Stimulated activated CD4-positive, alpha-beta T cell treated with anti-CD3 and anti-CD28 coated beads, Interleukin-15, amount 100 ng/mL, for 24 hours (primary cell): ENCODE measurements at places on chromosomes 16 and 17.

GRCh38 chr17:27816946-27817345 is 16.6 kb upstream of the NOS2 start:
- DNase-seq = no peak

DNA sequence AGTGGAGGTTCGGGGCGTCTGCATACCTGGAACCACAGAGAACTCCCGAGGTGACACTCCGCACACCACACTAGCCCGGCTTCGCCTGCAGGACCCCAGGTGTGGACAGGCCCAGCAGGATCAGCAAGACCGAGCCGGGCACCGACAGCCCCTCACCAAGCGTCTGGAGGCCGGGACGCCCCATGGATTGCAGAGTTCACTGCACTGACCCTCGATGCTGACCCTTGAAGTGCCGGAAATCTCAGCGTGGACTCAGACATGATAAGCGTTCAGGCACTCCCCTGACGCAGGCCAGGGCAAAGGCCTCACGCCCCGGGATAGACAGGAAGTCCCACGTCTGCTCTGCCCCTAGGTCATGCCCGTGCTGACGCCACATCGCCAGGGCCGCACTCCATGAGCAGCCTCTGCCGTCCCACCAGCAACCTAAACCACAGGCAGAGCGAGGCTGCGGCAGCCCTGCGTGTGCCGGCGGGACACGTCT is 26.0 kb downstream of the ACSF3 start:
- DNase-seq = no peak

DNA sequence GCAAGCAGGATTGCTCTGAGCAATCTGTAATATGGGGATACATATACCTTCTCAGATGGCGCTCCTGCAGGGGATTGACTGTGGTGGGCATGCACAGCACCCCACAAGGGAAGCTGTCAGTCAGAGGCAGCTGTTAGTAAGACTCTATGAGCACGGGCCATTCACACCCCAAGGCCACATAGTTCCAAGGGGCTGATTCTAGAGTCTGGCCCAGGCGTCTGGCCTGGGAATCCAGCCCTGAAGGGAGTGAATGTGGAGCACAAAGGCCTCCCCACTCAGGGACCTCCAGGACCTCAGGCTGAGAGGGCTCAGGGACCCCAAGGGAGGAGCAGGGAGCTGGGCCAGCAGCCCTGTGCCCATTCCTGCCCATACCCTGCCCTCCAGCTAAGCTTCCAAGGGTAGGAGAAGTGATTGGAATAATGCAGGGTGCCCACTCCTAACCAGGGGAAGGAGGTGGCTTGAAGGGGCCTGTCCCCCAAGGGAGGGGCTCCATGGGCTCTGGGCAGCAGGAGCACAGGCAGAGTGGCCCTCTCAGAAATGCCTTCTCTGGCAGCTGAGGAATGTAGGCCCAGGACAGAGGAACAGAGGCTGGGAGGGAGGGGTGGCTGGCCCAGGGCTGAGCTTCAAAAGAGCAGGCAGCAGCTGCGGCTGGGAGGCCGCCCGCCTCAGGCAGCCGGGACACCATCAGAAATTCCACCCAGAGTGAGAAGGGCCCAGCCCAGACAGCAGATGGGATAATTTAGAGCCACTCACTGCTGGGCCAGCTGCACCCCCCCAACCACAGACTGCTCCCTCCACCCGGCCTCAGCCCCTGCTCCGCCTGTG is 48.9 kb upstream of the MRPS23 start:
- DNase-seq = no peak

- DNase-seq = no peak
Measured at GRCh38 chr17:32567086-32567485, 80.3 kb downstream of the CDK5R1 start.

GRCh38 chr16:29977063-29977825 is 3.6 kb downstream of the TAOK2 start:
- no peak for DNase-seq

GRCh38 chr16:17552351-17552750 is 81.6 kb upstream of the XYLT1 start:
- DNase-seq = no peak

- no peak for DNase-seq
Measured at GRCh38 chr17:38617967-38618760, 12.4 kb upstream of the SRCIN1 start.

- no peak for DNase-seq
Measured at GRCh38 chr16:67548265-67549126, 13.8 kb upstream of the CTCF start.
